ENCODE measurements at places on chromosomes 1 and 21.

GRCh38 chr1:185337246-185337645, 20.2 kb upstream of the IVNS1ABP start:
- no peak for DNase-seq

DNA sequence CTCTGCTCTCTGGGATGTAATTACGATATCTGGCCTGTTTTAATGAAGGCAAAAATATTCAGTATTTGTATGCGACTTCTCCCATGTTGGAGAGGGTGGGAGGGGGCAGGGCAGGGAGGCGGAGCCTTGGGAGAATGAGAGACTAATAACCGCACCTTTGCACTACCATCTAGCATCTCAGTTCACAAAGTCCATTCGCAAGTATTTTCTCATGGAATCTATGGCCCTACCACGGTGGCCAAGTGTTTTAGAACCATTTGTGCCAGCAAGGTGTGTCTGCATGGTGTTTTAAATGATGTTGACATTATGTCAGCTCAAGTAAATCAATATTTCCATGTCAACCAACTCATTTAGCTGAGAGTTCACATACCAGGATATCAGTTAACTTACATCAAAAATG, 14.3 kb upstream of the BLACAT1 start:
- DNase-seq: no peak

GRCh38 chr1:203271962-203272632, 33.2 kb upstream of the BTG2 start:
- no peak for DNase-seq

DNA sequence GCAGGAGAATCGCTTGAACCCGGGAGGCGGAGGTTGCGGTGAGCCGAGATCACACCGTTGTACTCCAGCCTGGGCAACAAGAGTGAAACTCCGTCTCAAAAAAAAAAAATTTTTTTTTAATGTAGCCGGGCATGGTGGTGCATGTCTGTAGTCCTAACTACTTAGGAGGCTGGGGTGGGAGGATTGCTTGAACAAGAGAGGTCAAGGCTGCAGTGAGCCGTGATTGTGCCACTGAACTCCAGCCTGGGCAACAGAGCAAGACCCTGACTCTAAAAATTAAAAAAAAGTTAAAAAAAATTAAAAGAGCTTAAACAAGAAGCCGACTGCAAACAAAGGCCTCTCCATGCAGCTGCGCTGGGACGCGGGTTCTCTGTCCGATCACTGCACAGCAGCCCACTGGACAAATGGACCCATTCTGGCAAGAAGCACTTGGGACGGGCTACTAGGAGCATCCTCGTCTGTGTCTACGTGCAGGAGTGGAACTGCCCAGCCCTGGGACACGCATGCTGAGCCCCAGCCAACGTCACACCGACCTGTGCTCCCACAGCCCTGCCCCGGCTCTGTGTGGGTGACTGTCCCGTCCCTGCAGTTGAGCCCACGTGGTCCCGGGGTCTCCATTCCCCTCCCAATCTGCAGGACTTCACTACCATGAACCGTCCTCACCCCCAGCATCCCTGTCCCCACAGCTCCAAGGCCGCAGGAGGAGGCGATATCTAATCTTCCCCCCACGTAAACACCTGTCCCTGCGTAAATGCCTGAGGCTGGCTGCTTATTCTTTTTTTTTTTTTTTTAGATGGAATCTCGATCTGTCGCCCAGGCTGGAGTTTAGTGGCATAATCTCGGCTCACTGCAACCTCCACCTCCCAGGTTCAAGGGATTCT, 12.3 kb downstream of the SLC35E2B start:
- no peak for DNase-seq

GRCh38 chr1:85406887-85407533, 57.9 kb downstream of the DDAH1 start:
- DNase-seq: no peak

Measured in activated CD4-positive, alpha-beta T cell treated with anti-CD3 and anti-CD28 coated beads, Interleukin-10, Interleukin-2, amounts not matched to agents 100 ng/mL and 50 ng/mL, durations not matched to agents 16 hours and 8 hours (primary cell).